ENCODE measurements at places on chromosomes 5 and 9. TPM values are rescaled to one million over a fixed set of nuclear protein-coding genes. Genes with fewer than 3 reads are reported as not detected.

GRCh38 chr9:4717815-4718214 lies 23.2 kb downstream of the AK3 start:
- H3K4me3 ChIP-seq = no peak overlapping the region
- DNase-seq = no peak
- peaks cover 89% of the 10 kb centered on the region for H3K36me3 ChIP-seq
- no peaks in the 10 kb centered on the region for H3K27me3 ChIP-seq

DNA sequence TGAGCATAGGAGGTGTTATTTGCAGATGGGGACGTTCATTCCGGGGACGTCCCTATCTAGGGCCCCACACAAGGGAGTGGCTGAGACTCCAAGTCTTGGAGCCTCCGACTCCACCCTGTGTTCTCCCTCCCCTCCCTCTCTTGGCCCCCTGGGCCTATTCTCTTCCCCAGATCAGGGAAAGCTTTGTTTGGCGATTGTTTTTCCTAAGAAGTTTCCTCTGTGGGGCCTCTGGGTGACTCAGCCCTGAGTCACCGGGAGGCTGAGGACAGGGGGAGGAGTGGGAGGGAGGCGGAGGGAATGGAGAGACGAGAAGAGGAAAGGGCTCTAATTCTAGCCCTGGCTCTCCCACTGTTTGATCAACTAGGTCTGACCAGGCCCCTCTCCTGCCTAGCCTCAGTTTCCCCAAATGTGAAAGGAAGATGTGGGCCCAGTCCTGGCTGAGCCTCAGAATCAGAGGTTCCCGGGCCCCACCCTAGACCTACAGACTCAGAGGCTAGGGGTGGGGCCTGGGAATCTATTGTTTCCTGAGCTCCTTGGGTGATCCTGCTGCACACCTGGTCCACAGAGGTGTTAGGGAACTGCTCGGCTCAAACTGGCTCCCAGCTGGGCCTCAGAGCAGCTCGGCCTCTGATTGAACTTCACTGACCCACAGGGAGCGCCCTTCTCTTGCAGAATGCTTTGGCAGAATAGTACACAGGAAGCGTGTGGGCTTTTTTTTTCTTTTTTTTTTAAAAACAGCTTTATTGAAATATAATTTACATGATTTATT lies 19.2 kb downstream of the GSN start:
- peak overlapping the region; percentile 89 for H3K27ac ChIP-seq
- H3K4me1 ChIP-seq = peaks cover 88% of the 10 kb centered on the region
- H3K36me3 ChIP-seq = no peaks in the 10 kb centered on the region
- DNase-seq = peak; percentile 86
- peak overlapping the region; percentile 58 for H3K4me3 ChIP-seq
- H3K27me3 ChIP-seq = no peaks in the 10 kb centered on the region

- no peaks in the 10 kb centered on the region for H3K4me1 ChIP-seq
- no peaks in the 10 kb centered on the region for H3K36me3 ChIP-seq
- peak; percentile 16 for DNase-seq
- H3K27me3 ChIP-seq = no peaks in the 10 kb centered on the region
- H3K27ac ChIP-seq = no peak overlapping the region
Observed at GRCh38 chr9:9002826-9003583, 1203.4 kb upstream of the DMAC1 start.

GRCh38 chr9:90871327-90871935 lies 69.8 kb downstream of the SYK start:
- no peak overlapping the region for H3K4me3 ChIP-seq
- no peak for DNase-seq
- H3K27ac ChIP-seq = no peak overlapping the region
- no peaks in the 10 kb centered on the region for H3K36me3 ChIP-seq
- no peaks in the 10 kb centered on the region for H3K4me1 ChIP-seq

- H3K4me1 ChIP-seq = peaks cover 10% of the 10 kb centered on the region
- no peaks in the 10 kb centered on the region for H3K36me3 ChIP-seq
- H3K27ac ChIP-seq = no peak overlapping the region
- H3K4me3 ChIP-seq = no peak overlapping the region
- H3K27me3 ChIP-seq = no peaks in the 10 kb centered on the region
- no peak for DNase-seq
Observed at GRCh38 chr9:115997923-115998322, 155.7 kb upstream of the PAPPA start.

GRCh38 chr9:80561526-80561925 lies 989.8 kb downstream of the TLE4 start:
- no peaks in the 10 kb centered on the region for H3K4me1 ChIP-seq
- H3K27me3 ChIP-seq = no peaks in the 10 kb centered on the region
- no peak overlapping the region for H3K27ac ChIP-seq
- H3K4me3 ChIP-seq = no peak overlapping the region

GRCh38 chr5:27814286-27814685 lies 775.9 kb upstream of the CDH9 start:
- H3K27ac ChIP-seq = no peak overlapping the region
- no peak overlapping the region for H3K4me3 ChIP-seq
- no peaks in the 10 kb centered on the region for H3K36me3 ChIP-seq
- no peak for DNase-seq

DNA sequence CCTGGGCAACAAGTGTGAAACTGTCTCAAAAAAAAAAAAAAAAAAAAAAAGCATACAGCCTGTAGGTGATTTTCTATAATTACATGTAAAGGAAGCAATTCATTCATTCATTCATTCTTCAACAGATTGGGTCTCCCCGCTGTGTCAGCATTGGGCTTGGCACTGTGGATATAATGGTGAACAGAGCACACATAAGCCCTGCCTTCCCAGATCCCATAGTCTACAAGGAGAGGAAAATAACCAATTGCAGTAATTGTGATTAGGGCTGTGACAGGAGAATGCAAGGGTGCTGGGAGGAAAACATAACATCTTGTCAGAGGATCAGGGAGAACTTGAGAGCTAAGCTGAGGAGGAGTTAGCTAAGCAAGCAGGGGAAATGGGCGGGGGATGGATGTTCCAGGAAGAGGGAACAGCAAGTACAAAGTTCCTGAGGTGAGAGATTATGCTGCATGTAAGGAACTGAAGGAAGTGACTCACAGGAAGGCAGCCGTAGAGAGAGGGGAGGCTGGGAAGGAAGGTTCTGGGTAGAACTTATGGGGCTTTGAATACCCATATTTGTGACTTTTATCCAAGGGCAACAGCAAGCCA lies 24.0 kb upstream of the KLF9 start:
- no peaks in the 10 kb centered on the region for H3K27me3 ChIP-seq
- DNase-seq = peak; percentile 24
- no peak overlapping the region for H3K4me3 ChIP-seq
- H3K36me3 ChIP-seq = no peaks in the 10 kb centered on the region
- H3K27ac ChIP-seq = no peak overlapping the region

DNA sequence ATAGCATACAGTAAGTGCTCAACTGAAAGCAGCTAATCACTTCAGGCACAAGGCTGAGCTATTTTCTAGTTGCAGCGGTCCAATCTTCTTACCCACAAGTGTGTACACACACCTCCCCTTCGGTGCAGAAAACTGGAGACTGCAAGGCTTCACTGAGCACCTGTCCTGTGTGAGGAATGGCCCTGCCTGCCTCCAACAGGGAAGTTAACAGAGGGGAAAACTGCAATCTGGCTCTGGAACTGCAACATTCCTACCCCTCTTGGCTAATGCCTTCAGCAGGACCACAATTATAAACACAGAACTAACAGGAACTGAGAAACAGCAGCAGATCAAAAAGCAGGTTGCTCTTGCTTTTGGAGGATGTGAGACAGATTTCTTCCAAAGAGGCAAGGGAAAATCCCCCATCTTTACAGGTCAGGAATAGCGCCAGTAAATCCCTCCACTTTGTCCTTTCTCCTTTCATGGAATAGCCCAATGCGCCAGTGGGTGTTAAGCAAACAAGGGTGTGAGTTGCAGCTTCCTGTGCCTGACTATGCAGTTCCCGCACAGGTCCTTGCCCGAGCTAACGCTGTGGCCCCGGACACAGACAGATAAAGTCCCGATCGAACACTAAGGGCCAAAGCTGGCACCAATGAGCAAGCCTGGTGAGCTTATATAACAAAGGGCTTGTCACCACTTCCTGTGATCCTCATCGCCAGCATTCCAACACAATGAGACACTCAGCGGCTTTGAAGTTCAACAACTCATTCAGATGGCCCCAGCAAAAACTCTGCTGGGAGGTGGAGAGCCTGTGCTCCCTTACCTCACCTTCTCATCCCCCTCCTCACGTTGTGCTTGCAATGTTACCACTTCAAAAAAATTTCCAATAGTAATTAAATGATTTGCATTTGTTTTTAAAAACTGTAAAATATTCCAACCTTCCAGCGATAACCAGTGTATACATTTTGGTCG lies 21.5 kb downstream of the SHB start:
- peaks cover 35% of the 10 kb centered on the region for H3K36me3 ChIP-seq
- H3K4me1 ChIP-seq = peaks cover 95% of the 10 kb centered on the region
- H3K27me3 ChIP-seq = no peaks in the 10 kb centered on the region
- H3K27ac ChIP-seq = peak overlapping the region; percentile 92

- H3K27ac ChIP-seq = no peak overlapping the region
- DNase-seq = no peak
- no peaks in the 10 kb centered on the region for H3K36me3 ChIP-seq
- no peaks in the 10 kb centered on the region for H3K27me3 ChIP-seq
Observed at GRCh38 chr5:59328709-59329296, 564.7 kb downstream of the PDE4D start.

DNA sequence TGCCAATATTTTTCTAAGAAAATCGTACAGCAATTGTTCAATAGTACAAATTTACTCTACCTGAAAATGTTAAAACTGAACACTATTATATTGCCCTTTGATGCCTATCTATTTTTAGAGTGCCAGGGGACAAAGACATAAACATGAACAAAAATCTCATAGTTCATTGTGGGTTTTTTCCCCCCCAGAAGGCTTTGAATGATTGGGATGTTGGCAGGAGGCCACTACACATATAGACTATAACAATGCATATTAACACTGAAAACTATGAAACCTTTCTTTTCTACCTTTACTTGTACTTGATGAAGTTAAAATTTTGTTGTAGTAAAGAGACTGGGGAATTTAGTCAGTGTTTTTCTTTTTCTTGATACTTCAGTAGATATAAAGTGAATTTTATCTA lies 12.5 kb downstream of the PRDM6 start:
- no peaks in the 10 kb centered on the region for H3K4me1 ChIP-seq
- H3K27ac ChIP-seq = no peak overlapping the region
- no peak for DNase-seq
- no peaks in the 10 kb centered on the region for H3K36me3 ChIP-seq

DNA sequence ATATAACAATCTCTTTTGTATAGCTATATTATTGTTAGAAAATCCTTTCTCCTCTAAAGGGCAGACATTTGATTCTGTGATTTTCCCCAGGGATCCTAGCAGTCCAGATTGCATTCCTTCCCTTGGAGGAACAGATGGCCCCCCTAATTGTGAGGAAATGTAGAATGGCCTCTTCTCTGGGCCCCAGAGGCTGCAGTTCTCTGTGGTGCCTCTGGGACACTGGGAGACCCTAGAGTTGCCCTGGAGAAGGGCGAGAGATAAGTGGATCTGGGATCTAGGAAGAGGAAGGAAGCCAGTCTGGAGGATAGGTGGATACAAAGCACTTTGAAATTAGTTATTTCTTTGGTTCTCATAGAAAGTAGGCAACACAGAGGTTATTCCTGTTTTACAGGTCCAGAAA lies 1.9 kb upstream of the HINT2 start:
- no peak overlapping the region for H3K27ac ChIP-seq
- no peaks in the 10 kb centered on the region for H3K36me3 ChIP-seq
- DNase-seq = peak; percentile 50
- no peak overlapping the region for H3K4me3 ChIP-seq

DNA sequence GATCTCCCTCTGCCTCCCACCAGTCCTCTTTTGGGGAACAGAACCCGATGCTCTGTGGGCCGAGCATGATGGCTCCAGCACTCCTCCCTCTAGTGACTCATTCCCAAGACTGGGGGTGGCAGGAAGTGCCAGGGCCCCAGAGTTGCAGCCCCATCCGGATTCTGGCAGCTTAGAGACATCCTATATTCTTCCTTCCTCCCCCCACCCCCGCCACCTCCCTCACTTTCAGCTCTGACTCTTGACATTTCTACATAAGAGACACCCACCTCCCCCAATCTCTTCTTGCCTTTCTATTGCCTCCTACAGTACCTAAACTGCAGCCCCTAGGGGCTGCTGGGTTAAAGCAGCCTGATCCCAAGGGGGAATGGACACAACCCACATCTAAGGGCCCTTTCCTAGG lies 47.1 kb upstream of the MATR3 start:
- no peaks in the 10 kb centered on the region for H3K4me1 ChIP-seq
- H3K4me3 ChIP-seq = no peak overlapping the region
- no peak for DNase-seq
- H3K36me3 ChIP-seq = no peaks in the 10 kb centered on the region
- no peak overlapping the region for H3K27ac ChIP-seq

DNA sequence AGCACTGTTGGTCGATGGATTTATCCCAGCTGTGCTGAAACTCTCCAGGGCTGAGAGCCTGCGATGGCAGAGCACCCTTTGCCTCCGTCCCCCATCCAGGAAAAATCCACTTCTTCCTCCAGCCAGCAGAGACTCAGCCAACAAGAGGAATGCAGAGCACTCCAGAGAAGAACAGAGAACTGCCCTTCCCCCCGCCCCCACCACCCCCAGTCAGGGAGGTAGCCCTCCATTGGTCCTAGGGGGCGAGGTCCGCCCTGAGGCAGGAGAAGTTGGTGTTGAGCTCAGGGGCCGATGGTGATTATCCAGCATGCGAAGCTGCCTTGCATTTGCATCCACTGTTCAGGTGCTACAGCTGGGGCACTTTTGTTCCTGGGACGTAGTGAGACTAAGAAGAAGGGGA lies 9.0 kb downstream of the TLX3 start:
- no peak overlapping the region for H3K4me3 ChIP-seq
- DNase-seq = no peak
- H3K4me1 ChIP-seq = no peaks in the 10 kb centered on the region
- no peaks in the 10 kb centered on the region for H3K36me3 ChIP-seq

GRCh38 chr9:113963696-113964494 lies 87.8 kb downstream of the ZNF618 start:
- no peak for DNase-seq
- no peaks in the 10 kb centered on the region for H3K36me3 ChIP-seq
- no peak overlapping the region for H3K27ac ChIP-seq
- H3K4me1 ChIP-seq = peaks cover 19% of the 10 kb centered on the region

The CXCL14 gene
- not detected for polyA plus RNA-seq

The PCDHA1 gene
- polyA plus RNA-seq = not detected

The NTRK2 gene
- polyA plus RNA-seq = not detected

The SLC6A19 gene
- polyA plus RNA-seq = not detected

The WNK2 gene
- polyA plus RNA-seq = 12.0 TPM

The ARID3C gene
- not detected for polyA plus RNA-seq

The SPINK7 gene
- polyA plus RNA-seq = not detected

The TLX3 gene
- not detected for polyA plus RNA-seq

The PTGDS gene
- polyA plus RNA-seq = 0.31 TPM

The CD72 gene
- 1.1 TPM for polyA plus RNA-seq

The GBGT1 gene
- not detected for polyA plus RNA-seq

The GGTA1 gene
- not detected for polyA plus RNA-seq

The TPPP gene
- 0.07 TPM for polyA plus RNA-seq
